ENCODE measurements at places on chromosomes 2 and 18.
A peak's percentile ranks its signal among the peaks of the same experiment; 100 is the strongest.

DNA sequence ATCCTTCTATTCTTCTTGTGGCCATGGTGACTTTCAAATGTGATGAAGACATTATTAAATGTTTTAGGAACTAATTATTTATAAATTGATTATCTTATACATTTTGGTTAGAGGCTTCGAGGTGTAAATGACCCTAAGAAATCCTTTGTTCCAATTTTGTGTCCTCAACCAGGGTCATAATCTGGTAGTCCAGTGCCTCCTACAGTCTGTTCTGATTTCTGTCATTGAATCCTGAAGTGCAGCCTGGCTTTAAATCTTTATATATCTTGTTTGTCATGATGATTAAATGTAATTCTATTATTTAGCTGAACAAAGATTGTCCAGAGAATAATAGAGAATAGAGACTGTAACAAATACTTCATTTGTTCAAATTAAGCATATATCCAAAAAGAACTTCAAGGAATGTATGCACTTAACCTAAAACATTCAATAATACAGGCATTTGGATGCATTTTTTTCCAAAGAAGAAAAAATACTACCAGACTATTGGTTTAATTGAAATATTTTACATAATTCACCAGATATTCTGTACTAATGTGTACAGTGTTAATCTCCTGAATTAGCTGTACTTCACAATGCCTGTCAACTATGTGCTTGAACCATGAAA is 89.8 kb downstream of the PRPF40A start:
- no peak for DNase-seq

- DNase-seq = no peak
Measured at GRCh38 chr18:5030636-5031035, 166.4 kb downstream of the AKAIN1 start.

DNA sequence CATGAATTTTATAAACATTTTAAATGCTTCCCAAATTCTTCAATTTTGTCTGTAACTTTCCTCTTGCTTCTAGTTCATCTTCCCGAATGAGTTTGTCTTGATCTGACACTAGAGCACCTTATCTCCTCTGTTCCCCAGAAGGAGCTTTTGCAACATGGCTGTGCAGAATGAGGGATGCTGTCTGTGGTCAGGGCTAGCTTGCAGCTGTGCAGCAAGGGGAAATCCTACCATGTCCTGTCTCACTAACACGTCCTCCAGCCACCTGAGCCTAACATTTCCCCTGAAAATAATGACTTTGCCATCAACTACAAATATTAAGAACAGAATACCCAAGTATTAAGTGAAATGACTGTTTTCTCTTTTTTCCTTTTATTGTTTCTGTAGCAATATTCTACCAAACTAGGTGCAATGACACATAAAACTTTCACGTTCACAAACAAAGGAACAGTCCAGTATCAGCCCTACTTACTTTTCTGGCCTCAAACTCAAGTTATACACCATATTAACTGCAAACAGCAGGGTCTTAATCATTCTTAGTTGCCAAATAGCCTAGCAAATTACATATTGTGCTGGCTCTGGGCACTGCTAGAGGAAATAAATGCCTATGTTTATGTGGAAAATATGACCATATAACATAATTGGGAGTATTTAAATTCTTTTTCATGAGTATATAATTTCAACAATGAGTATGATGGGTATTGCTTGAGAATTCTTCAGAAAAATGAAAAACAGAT is 423.3 kb downstream of the CMPK2 start:
- no peak for DNase-seq

- DNase-seq = no peak
Measured at GRCh38 chr2:147558620-147559019, 286.2 kb upstream of the ACVR2A start.

GRCh38 chr2:176424746-176425145 is 155.5 kb downstream of the MTX2 start:
- DNase-seq = no peak

GRCh38 chr2:30577151-30577550 is 130.1 kb downstream of the LCLAT1 start:
- no peak for DNase-seq

GRCh38 chr2:101114268-101114783 is 36.9 kb downstream of the TBC1D8 start:
- no peak for DNase-seq

DNA sequence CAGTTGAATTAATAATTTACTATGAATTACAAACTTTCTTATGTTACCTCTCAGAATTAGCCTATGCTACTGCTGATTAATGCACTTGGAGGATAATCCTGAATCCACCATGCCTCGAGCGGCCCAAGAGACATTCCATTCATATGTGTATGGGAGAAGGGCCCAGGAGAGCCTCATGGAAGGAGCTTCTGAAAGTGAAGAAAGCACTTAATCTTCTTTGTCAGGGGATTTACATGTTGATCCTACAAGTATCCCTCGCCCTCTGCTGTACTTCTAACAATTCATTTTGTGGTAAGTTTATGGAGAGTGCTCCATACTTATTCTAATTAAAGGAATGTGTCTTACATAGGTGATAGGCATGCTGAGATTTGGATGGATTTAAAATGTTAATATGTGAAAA is 1189.1 kb upstream of the NXPH2 start:
- no peak for DNase-seq

DNA sequence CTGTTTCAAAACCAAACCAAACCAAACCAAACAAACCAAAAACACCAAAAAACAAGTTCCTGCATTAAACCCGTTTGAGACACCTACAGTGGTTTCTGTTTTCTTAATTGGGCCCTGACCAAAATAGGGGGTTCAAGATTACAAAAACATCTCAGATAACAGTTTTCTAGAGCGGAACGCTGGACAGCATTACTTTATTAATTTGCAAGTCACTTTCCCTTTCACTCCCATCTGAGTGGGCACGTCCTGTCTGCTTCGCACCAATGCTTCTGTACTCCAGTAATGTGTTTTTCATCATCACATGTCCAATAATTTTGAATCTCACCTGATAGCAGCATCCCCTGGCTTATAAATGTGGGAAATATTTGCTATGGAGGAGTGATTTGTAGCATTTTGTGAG is 11.7 kb upstream of the MYO1B start:
- DNase-seq = no peak

GRCh38 chr2:49490710-49491109 is 336.4 kb upstream of the FSHR start:
- DNase-seq = no peak

- no peak for DNase-seq
Measured at GRCh38 chr2:54227798-54228197, 28.2 kb downstream of the TSPYL6 start.

DNA sequence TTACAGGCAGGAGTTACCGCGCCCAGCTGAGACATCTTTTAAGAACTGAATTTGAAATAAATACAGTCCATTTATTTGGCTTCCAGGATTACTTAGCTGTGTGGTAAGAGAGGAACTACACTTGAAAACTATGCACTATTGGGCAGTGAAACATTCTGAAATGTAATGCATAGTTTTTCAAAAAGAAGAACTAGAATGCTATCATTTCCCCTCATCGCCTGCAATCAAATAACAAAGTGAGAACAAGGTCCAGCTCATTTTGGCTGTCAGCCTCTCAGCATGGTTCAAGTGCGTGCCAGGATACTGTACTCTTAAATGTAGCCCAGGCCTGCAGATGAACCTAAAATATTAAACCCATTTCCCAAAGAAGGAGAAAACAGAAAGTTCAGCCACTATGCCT is 76.6 kb upstream of the ARL5A start:
- no peak for DNase-seq

GRCh38 chr2:174971868-174972781 is 33.1 kb downstream of the CHN1 start:
- no peak for DNase-seq

GRCh38 chr2:72813841-72814240 is 12.0 kb downstream of the EXOC6B start:
- DNase-seq = no peak

GRCh38 chr2:43033466-43034241 is 192.8 kb downstream of the ZFP36L2 start:
- no peak for DNase-seq

- no peak for DNase-seq
Measured at GRCh38 chr2:159118859-159119500, 150.5 kb downstream of the TANC1 start.

DNA sequence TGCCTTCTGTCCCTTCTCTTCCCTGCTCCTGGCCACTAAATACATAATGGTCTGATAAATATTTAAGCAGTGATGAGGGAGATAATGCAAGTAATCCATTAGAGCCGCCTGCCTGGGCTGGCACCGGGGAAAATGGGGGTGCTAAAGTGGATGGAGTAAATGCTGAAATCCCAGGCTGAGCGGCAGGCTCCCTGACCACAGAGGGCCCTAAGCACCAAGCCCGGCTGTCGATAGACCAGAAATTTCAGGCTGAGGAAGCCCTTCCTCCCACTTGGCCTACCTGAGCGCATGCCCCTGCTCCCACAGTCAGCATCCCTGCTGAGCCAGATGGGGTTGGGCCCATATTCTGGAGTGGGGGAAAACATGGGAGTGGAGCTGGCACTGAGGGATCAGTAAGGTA is 197.5 kb upstream of the SKOR2 start:
- no peak for DNase-seq

GRCh38 chr2:42141687-42142546 is 27.2 kb upstream of the EML4 start:
- no peak for DNase-seq

DNA sequence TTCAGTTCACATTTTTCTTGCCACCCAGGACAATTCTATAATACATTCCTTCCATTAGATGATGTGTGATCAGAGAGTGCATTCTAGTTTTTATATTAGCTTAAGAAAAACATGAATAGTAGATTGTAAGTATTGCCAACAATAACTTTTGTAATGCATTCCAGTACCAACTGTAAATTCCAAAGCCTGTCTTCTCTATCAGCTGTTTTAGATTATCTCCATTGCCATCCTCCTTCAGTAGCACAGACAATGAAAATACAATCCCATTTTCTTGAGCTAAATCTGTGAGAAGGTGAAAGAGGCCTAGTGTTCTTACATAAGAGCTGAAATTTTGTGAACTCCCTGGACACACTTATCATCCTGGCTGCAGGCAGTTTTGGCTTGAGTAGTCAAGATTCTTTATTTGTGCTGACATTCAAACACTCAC is 103.9 kb downstream of the CCBE1 start:
- DNase-seq = no peak

DNA sequence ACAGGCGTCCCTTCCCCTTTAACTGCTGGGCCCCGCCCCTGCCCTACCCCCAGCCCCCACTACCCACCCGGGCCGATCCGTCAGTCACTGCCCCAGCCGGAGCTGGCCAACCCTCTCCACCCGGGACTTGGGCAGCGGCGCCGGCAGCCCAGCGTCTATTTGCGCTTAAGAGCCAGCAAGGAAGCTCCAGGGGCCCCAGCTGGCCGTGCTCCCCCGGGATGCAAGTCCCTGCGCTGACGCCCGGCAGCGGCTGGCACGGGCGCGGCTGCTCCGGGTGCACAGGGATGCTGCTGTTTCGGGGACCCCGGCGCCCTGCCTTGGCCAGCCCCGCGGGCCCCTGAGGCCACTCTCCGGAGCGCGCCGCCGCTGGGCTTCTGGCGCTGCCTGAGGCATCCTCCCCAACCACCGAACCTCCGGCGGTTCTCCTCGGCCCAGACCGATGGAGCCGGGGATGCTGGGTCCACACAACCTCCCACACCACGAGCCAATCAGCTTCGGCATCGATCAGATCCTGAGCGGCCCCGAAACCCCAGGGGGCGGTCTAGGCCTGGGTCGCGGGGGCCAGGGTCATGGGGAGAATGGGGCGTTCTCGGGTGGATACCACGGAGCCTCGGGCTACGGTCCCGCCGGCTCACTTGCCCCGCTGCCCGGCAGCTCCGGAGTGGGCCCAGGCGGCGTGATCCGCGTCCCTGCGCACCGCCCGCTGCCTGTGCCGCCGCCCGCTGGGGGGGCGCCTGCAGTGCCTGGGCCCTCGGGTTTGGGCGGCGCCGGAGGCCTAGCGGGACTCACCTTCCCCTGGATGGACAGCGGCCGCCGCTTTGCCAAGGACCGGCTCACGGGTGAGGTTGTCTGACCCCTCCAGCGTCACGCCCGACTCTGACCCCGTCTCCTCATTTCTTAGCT is at the start of gene TLX2:
TSS of gene TLX2 (plus strand) at position 83 of the 903 bp plus-strand sequence. CDS start at position 440, 357 bp downstream.
- DNase-seq = no peak

DNA sequence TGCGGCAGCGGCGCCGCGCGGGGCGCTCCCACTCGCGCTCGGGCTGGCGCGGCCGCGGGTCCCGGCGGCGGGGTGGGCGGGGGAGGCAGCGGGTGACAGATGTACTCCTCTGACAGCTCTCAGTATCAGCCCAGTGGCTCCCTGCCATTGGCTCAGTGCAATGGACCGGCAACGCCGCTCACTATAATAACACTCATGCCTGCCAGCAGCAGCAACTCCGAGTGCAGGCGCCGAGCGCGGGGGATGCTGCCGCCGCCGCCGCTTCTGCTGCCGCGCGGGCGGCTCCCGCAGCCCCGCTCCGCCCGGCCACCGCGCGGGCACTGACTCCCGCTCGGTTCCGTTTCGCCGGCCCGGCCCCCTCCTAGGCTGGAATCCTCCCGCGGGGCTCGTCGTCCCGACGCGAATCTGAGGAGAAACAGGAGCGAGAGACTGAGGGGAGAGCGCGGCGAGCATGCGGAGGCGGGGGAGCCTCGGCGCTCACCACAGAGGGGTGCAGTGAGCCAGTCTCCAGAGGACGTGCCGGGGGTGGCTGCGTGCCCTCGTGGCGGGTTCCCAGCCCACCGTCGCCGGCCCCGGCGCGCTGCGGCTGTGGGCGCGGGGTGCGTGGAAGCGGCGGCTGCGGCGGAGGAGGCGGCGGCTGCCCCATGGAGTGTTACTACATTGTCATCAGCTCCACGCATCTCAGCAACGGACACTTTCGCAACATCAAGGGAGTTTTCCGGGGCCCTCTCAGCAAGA is at the start of gene ZNF804A:
TSS of gene ZNF804A (plus strand) at position 214 of the 738 bp plus-strand sequence. CDS start at position 645, 431 bp downstream.
- DNase-seq = peak; percentile 5

- DNase-seq = no peak
Measured at GRCh38 chr2:16584824-16585540, 80.7 kb downstream of the CYRIA start.

DNA sequence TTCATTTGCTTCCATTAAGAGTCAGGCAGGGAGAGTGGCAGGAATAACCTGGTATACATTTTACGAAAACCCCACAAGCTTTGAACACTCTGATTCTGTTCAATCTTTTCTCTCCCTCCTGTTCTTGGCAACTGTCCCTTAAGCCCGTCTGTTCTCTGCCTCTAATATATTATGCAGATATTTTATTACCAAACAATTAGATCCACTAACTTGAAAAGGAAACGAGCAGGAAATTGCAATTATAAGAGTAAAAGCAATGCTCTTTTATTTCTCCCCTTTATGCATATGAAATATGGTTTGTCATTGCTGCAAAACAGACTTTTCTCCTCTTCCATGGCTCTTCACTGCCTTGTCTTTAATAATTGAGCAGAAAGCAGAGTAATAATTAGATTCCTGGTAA is 149.1 kb upstream of the CELF4 start:
- DNase-seq = no peak

GRCh38 chr2:233129351-233129978 is 69.3 kb downstream of the INPP5D start:
- no peak for DNase-seq

GRCh38 chr2:124353656-124354055 is 328.6 kb downstream of the CNTNAP5 start:
- DNase-seq = no peak

All from stimulated activated CD4-positive, alpha-beta T cell treated with anti-CD3 and anti-CD28 coated beads, Interleukin-4, amount 100 ng/mL, for 1 hour (primary cell).